Hematopoietic multipotent progenitor cell (in vitro differentiated cells): ENCODE measurements at places on chromosomes 2 and 18. TPM values are rescaled to one million over a fixed set of nuclear protein-coding genes. Genes with fewer than 3 reads are reported as not detected.

ACADL gene
- not detected for total RNA-seq

GBX2 gene
- total RNA-seq = not detected

CD8B2 gene
- under 0.01 TPM for total RNA-seq

GRCh38 chr18:59208602-59209125, 11.3 kb upstream of the GRP start:
- no peak for DNase-seq

DNA sequence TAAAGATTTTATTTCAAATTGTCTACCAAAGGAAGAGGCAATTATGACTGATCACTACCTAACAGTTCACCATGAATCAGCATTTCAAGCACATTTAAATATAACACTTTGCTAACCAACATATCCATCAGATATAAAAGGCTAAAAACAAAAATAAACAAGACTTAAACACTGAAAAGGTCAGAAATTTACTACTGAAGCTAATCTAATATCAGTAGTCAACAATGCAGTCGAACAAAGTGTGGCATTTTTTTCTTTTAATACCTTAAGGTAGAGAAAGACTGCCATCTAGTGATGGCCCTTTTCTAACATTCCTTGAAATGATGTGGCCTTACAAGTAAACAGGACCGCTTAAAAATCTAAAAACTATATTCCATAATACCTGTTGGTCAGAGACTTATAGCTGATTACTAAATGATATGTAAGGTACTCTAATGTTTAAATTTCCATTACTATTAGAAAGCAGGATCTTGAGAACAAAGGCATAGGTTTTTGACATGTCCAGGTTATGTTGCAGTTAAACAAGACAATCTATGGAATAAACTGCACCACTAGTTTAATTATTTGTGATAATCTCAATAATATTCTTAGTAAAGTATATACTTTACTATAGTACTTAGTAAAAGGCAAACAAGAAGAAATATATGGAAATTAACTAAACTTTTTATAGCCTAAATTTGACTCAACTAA, 80.0 kb downstream of the EXOC6B start:
- peak; percentile 75 for DNase-seq

- no peak for DNase-seq
These were observed 169.7 kb upstream of the SMAD2 start for GRCh38 chr18:48100165-48100575.

GRCh38 chr2:174873471-174873870, 109.2 kb upstream of the CHRNA1 start:
- no peak for DNase-seq

GRCh38 chr2:62409442-62409841, 96.6 kb downstream of the TMEM17 start:
- no peak for DNase-seq
